SJSA1 (cell line): ENCODE measurements at places on chromosomes 12 and 14. TPM values are rescaled to one million over a fixed set of nuclear protein-coding genes. Genes with fewer than 3 reads are reported as not detected.

Gene KLHL33
- total RNA-seq = not detected in 2 replicates

Gene SDS
- not detected in 2 replicates for total RNA-seq

Gene SPPL3
- total RNA-seq = 3.8 and 4.5 TPM in 2 replicates

Gene NOVA1
- not detected in 2 replicates for total RNA-seq

Gene ASB2
- 14.9 and 22.0 TPM in 2 replicates for total RNA-seq

Gene WNT1
- not detected in 2 replicates for total RNA-seq

Gene KRT5
- total RNA-seq = not detected in 2 replicates

Gene RASSF9
- total RNA-seq = not detected in 2 replicates

Gene SLC10A1
- total RNA-seq = not detected in 2 replicates

DNA sequence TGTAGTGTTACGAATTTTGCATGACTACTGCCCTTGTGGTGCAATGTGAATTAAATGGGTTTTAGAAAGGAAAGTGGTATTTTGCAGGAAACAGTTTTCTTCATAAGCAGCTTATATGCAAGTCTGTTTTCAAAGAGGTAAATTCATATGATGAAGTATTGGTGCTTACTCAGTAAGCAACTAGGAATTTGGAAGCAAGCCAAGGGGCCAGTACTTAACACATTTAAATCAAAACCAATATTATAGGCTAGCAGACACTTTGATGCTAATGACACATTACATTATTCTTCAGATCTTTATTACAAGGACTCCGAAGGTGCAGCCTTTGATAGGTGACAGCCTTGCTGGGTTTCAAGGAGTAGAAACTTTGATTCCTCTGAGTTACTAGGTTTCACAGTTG lies 23.1 kb downstream of the MGAT4C start:
- H3K4me1 ChIP-seq = no peaks in the 10 kb centered on the region
- H3K36me3 ChIP-seq = no peaks in the 10 kb centered on the region
- no peaks in the 10 kb centered on the region for H3K27me3 ChIP-seq
- H3K27ac ChIP-seq = no peak overlapping the region
- DNase-seq = no peak

- no peak for DNase-seq
- H3K4me1 ChIP-seq = no peaks in the 10 kb centered on the region
- no peak overlapping the region for H3K4me3 ChIP-seq
- no peak overlapping the region for H3K27ac ChIP-seq
- H3K27me3 ChIP-seq = no peaks in the 10 kb centered on the region
These were observed 4.9 kb downstream of the HEATR4 start for GRCh38 chr14:73553845-73554244.

GRCh38 chr12:22765421-22766130 lies 140.6 kb downstream of the ETNK1 start:
- no peak overlapping the region for H3K27ac ChIP-seq
- H3K36me3 ChIP-seq = no peaks in the 10 kb centered on the region
- H3K4me1 ChIP-seq = no peaks in the 10 kb centered on the region
- H3K4me3 ChIP-seq = no peak overlapping the region
- H3K27me3 ChIP-seq = no peaks in the 10 kb centered on the region

DNA sequence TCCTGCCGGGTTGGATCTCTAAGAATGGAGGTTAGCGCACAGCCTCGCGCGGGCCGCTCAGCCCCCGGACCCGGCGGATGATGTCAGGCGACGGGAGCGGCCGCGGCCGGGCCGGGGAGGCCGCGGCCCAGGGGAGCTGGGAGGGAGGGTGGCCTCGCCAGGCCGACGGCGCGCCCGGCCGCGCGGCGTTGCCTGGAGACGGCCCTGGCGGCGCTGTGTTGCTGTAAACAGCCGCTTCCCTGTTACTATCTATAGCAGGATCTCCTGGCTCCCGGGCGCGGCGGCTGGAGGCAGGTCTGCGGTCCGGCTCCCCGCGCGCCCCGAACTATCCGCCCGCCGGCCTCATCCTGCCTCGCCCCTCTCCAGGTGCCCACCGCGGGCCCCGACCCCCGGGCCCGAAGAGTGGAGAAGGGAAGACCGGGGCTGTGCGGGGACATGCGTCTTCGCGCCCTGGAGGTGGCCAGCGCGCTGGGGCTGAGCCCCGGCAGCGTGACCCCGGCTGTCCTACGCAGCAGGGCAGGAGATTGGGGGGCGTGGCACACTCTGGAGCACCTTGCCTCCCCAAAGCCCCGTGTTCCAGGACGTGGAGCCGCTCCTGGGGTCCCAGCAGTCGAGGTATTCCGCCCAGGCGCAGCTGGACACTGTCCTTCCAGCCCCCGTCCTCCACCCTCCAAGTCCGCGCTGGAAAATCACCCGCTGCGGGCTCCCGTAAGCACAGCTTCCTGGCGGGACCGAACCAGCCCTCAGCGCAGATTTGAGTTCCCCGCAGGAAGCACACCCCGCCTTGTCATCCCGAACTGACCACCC lies 1.4 kb upstream of the FOS start:
- H3K4me1 ChIP-seq = peaks cover 53% of the 10 kb centered on the region
- H3K36me3 ChIP-seq = peaks cover 17% of the 10 kb centered on the region
- H3K27ac ChIP-seq = peak overlapping the region; percentile 100
- H3K27me3 ChIP-seq = no peaks in the 10 kb centered on the region
- peak; percentile 81 for DNase-seq
- peak overlapping the region; percentile 51 for H3K4me3 ChIP-seq

DNA sequence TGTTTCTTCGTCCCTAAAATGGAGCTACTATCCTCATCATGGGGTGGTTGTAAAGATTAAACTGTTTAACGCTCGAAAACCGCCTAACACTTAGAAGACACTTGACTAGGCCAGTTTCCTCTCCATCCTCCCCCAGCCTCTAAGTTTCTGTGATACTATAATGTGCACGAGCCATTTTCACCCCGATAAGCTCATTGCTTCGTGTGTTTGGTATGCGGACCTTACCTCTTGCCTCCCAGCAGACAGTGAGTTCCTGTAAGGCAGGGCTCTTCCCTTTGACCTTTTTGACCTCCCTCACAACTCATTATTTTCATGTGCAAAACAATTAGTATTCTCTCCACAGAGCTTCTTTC lies 499 bp upstream of the GXYLT1 start:
- no peaks in the 10 kb centered on the region for H3K27me3 ChIP-seq
- no peak overlapping the region for H3K27ac ChIP-seq
- peaks cover 5% of the 10 kb centered on the region; the same call in 1 of the 2 replicates for H3K36me3 ChIP-seq
- H3K4me1 ChIP-seq = peaks cover 18% of the 10 kb centered on the region
- peak overlapping the region; percentile 95 for H3K4me3 ChIP-seq
- no peak for DNase-seq

GRCh38 chr14:75132382-75133086 lies 5.7 kb upstream of the NEK9 start:
- no peaks in the 10 kb centered on the region for H3K27me3 ChIP-seq
- H3K4me1 ChIP-seq = peaks cover 3% of the 10 kb centered on the region; the same call in 1 of the 2 replicates
- no peak for DNase-seq
- peaks cover 28% of the 10 kb centered on the region for H3K36me3 ChIP-seq

DNA sequence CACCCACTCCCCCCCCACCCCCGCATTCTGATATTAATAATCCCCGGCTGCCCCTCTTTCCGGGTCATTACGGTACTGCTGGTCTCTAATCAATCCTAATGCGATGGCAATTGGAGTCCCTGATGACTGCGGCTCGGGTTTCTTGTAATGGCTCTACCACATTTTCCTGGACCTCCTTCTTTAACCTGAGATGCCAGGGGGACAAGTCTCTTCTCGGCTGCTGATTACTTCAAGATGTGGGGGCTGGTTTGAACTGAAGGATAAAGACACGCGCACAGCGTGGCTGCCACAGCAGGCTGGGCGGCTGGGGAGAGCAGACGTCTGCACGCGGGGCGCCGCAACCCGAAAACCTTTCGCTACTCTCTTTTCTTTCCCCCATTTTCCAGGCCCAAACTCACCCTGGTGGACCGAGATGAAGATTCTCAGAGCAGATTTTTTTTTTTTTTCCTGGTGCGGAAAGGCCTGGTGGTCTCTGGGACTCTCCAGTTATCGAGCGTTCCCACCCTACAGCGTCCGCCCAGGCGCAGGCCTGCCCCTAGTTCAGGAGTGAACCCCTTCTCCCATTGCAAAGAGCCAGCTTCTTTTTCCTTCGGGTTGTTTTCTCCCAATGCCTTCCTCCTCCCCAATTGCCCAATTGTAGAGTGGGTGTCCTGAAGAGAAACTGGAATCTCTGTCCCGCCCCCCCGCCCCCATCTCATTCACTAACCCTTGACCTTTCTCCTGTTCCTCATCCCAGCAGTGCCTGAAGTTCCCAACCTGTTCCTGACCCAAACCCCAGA lies 6.0 kb upstream of the SIX1 start:
- H3K4me3 ChIP-seq = no peak overlapping the region
- no peak overlapping the region for H3K27ac ChIP-seq
- no peaks in the 10 kb centered on the region for H3K27me3 ChIP-seq
- DNase-seq = no peak

GRCh38 chr14:74557691-74558090 lies 54.3 kb downstream of the LTBP2 start:
- H3K27ac ChIP-seq = no peak overlapping the region
- no peaks in the 10 kb centered on the region for H3K36me3 ChIP-seq
- no peaks in the 10 kb centered on the region for H3K4me1 ChIP-seq
- DNase-seq = no peak
- no peak overlapping the region for H3K4me3 ChIP-seq
- no peaks in the 10 kb centered on the region for H3K27me3 ChIP-seq

DNA sequence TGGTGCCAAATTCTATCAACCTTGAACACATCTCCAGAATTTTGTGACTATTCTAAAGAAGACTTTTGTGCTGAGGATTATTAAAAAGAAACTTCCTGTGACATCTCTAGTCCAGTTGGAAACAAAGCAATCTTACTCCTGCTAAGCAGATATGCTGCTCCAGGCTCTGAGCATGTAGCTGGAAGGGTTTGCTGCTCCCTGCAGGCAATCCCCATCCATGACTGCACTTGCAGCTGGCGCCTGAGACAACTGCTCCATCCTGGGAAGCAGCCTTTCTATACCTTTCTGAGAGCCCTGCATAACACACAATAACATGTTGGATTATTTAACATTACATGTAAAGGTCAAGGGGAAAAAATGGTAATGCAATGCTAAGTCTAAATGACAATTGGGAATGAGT lies 105.1 kb downstream of the NDUFA12 start:
- H3K4me3 ChIP-seq = no peak overlapping the region
- no peaks in the 10 kb centered on the region for H3K36me3 ChIP-seq
- H3K27me3 ChIP-seq = no peaks in the 10 kb centered on the region
- H3K4me1 ChIP-seq = no peaks in the 10 kb centered on the region
- no peak for DNase-seq

DNA sequence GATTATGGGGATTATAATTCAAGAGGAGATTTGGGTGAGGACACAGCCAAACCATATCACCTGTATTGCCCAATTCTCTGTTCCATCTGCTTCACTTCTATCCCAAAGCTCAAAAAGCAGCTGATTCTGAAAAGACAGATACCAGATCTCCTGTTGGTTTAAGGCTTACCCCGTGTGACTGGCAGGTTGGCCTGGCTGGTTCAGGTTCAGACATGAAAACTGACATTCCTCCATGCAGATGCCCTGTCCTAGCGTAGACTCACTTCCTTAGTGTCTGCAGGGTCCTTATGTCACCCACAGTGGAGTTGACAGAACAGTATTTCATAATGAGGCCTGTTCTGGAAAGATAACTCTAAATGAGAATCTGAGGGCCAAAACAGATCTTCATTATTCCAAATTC lies 61.1 kb upstream of the FLRT2 start:
- H3K4me1 ChIP-seq = peaks cover 17% of the 10 kb centered on the region
- no peaks in the 10 kb centered on the region for H3K27me3 ChIP-seq

DNA sequence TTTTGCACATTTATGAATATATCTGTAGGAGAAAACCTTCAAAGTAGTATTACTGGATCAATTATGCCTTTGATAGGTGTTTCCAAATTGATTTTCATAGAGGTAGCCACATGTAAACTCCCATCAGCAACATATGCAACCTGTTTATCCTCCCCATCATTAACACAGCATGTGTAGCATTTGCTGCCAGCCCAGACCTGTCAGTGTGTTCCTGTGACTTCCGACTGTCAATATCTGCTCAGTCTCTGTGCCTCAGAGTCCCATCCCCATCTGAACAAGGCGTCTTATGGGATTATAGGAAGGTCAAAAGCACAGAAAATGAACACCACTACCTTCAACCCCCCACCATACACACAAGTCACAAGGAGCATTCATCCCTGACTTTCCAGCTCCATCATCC lies 9.5 kb upstream of the CAPRIN2 start:
- H3K36me3 ChIP-seq = no peaks in the 10 kb centered on the region
- DNase-seq = no peak
- no peaks in the 10 kb centered on the region for H3K4me1 ChIP-seq
- H3K4me3 ChIP-seq = no peak overlapping the region
- H3K27me3 ChIP-seq = 0 out of 2 replicates have a peak, but pooled peaks cover 3% of the 10 kb centered on the region
- no peak overlapping the region for H3K27ac ChIP-seq

DNA sequence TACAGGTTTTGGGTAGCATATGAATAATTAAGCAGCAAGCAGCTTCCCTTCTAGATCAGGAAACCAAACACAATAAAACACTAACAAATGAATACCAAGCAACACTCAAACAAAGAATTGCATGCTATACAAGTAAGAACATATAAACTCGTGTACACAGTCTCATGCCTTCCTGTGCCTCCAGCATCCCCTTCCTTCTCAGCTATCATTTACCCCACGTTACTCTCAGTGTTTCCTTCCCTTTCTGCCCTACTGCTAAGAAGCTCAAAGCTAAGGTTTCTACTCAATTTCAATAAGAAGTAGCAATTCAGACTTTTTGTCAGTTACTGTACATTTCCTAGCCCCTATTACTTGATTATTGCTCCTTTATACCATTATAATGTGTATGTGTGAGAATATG lies 81.0 kb downstream of the DUSP16 start:
- H3K36me3 ChIP-seq = peaks cover 20% of the 10 kb centered on the region
- no peak overlapping the region for H3K4me3 ChIP-seq
- DNase-seq = no peak
- no peaks in the 10 kb centered on the region for H3K27me3 ChIP-seq

DNA sequence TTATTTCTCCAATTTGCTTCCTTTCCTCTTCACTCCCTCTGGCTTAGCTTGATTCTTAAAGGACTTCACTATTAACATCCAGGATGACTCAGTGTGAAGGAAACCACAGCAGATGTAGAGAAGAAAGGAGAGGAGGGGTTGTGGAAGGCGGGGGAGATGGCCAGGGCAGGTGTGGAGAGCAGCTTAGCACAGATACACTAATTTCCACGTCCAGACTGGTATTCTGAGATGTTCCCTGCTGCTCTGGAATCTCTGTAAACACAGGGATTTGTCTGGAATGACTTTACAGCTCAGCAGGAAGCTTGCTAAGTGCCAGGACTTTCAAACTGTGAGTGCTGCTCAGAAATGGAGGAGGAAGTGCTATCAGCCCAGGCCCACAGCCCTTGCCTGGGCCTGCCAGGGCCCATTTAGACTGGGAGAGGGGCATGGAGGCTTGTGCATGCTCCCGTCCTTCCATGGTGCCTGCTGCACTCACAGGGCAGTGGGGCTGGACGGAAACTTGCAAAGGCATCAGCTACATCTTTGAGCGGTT lies 202.5 kb upstream of the DDHD1 start:
- peak; percentile 25 for DNase-seq
- no peak overlapping the region for H3K4me3 ChIP-seq
- no peaks in the 10 kb centered on the region for H3K36me3 ChIP-seq
- H3K27me3 ChIP-seq = no peaks in the 10 kb centered on the region
- no peak overlapping the region for H3K27ac ChIP-seq
- peaks cover 11% of the 10 kb centered on the region for H3K4me1 ChIP-seq

- no peaks in the 10 kb centered on the region for H3K4me1 ChIP-seq
- no peak for DNase-seq
- H3K36me3 ChIP-seq = no peaks in the 10 kb centered on the region
- H3K4me3 ChIP-seq = no peak overlapping the region
These were observed 17.3 kb downstream of the KITLG start for GRCh38 chr12:88562846-88563582.

GRCh38 chr14:94560291-94560665 lies 964 bp upstream of the SERPINA4 start:
- H3K36me3 ChIP-seq = no peaks in the 10 kb centered on the region
- no peak for DNase-seq
- H3K4me1 ChIP-seq = no peaks in the 10 kb centered on the region
- no peaks in the 10 kb centered on the region for H3K27me3 ChIP-seq
- H3K4me3 ChIP-seq = no peak overlapping the region
